Stimulated activated CD4-positive, alpha-beta T cell treated with anti-CD3 and anti-CD28 coated beads, Interleukin-4, amount 100 ng/mL, for 1 hour (primary cell): ENCODE measurements at places on chromosomes 6 and 20.

DNA sequence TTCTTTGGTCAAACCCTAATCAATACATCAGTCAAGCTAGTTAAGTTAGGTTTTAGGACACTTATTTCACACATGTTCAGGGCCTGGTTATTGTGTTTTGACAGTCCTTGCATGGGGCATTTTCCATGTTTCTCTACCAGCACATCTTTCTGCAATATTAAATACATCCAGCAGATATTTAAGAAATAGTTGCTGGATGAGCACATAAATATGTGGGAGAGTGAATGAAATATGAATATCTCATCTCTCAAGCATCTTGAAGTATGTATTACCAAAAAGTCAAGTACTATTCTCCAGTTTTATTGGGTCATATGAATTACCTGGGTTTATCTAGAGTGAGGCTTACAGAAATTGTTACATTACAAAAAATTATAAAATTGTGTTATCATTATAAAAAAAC, 621.9 kb upstream of the GJE1 start:
- no peak for DNase-seq

GRCh38 chr6:140058863-140059262, 684.4 kb upstream of the CITED2 start:
- no peak for DNase-seq

- no peak for DNase-seq
Observed at GRCh38 chr6:105907301-105907700, 178.8 kb upstream of the PRDM1 start.

DNA sequence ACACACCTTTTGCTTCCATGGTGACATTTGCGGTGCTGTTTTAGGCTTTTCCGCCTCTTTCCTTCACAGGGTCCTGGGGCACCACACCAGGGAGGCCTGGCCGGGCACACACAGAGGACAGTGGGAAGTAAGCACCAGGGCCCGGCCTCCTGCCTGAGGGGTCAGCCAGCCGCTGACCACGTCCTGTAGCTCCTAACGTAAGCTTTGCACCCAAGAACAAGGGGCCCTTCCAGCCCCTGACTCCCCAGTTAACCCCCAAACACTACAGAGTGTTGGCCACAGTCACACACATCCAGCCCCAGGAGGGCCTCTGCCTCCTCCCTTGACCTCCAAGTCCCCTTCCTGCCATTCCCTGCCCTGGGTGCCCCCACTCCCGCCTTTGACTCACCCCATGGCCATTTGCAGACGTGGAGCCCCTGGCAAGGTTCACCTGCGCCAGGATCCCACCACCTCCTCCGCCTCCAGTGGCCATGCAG, 54.7 kb downstream of the YTHDF1 start:
- DNase-seq, result no peak

DNA sequence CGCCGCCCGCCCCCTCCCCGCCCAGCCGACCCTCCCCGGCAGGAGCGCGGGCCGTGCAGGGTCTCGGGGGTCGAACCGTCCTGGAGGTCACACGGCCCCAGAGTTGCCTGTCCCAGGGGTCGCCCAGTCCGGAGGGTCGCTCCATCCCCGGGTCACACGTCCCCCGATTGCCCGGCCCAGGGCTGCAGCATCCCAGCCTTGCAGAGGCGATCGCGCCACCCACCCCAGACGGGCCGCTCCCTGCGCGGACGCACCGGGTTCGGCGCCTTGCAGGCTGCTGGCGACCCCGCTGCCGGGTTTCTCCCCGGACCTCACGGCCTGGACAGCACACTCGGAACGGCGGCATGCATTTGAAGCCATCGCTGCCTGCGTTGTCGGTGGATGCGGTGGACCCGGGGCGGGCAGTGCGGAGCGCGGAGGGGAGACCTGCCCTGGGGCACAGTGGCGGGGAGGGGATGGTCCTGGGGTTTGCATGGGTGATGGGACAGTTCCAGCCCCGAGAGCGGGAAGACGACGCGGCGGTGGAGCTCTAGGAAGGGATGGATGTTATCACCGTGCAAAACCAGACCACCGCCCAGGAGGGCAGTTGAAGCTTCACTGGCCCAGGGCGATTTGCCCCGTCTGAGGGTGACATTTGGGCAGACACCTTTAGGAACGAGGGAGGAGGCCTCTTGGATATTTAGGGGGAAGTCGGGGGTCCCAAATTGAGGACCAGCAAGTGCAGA, 22.7 kb upstream of the FRMD1 start:
- no peak for DNase-seq
